ENCODE measurements at places on chromosomes 2 and 18.

DNA sequence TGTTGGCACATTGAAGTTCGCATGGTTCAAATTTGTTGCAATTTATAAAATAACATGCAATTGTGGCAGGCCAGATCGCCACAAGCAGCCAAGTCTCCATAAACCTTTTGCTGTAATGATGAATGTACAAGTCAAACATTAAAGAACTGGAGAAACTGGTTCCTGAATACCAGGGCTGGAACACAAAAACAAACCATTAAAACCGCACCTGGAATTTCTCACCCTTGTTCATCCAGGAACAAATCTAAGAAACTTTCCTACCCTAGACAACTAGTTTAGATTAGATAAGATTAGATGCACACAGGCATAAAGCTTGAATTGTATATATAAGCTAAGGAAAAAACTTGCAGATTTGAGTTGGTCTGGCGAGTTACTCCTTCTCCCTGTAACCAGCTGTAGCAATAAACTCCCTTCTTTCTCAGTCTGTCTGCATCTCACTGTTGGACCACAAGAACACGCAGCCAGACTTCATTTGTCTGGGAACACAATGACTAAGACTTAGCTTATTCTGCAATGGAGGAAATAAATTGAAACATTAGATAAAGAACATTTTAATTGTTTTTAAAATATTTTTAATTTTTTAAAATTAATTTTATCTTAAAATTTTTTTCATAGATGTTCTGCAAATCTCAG lies 1835.5 kb upstream of the LRRTM1 start:
- DNase-seq = no peak

DNA sequence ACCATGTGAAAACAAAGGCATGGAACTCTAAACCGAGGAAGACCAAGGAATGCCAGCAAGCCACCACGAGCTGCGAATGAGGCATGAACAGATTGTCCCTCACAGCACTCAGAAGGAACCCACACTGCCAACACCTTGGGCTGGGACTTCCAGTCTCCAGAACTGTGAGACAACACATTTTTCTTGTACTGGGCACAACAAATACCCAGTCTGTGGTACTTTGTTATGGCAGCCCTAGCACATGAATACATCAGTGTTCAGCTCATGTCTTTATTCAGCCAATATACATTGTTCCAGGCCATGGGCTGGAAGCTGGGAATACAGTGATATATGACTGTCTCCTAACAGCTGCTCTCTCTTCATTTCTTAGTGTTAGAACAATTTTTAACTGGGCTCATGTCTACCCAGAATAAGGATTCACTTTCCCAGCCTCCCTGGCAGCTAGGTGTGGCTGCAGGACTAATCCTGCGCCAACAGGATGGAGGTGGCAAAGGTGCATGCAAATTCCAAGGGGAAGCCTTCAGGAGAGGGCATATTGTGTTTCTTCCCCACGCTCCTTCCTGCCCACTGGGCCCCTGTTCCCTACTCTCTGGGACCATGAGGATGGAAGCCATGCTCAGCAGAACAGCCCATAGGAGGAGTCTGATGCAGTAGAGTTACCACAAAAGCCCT lies 59.6 kb downstream of the STPG4 start:
- DNase-seq = no peak

DNA sequence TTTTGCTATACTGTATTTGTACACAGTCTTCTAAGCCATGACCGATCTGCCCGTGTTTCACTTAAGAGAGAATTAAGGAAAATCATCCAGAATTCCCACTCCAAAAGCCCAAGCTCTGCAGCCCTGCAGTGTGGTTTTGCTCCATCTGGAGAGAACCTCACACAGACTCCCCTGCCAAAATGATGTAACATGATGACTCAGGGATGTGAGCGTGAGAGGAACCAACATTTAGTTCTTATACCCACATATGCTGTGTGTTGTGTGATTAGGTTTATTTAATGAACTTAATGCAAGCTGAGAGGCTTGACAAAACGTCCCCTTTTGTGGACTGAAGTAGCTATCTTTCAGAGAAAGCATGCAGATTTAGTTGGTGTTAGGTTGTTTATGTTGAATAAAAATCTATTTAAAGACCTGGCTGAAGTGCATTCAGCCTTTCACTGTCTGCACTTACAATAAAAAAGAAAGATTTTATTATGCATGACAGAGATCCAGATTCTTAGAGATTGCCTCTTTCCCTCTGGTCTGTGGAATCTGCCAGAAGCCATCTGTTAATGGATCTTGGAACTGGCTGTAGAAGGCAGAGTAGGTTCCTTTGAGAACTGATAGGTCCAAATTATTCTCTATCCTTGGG lies 6.3 kb downstream of the RAB12 start:
- peak; percentile 88 for DNase-seq

GRCh38 chr18:79506191-79507075 lies 110.7 kb downstream of the NFATC1 start:
- DNase-seq = no peak

GRCh38 chr2:238670111-238670585 lies 177.7 kb upstream of the TWIST2 start:
- no peak for DNase-seq

GRCh38 chr2:190947141-190947540 lies 66.5 kb downstream of the GLS start:
- no peak for DNase-seq

DNA sequence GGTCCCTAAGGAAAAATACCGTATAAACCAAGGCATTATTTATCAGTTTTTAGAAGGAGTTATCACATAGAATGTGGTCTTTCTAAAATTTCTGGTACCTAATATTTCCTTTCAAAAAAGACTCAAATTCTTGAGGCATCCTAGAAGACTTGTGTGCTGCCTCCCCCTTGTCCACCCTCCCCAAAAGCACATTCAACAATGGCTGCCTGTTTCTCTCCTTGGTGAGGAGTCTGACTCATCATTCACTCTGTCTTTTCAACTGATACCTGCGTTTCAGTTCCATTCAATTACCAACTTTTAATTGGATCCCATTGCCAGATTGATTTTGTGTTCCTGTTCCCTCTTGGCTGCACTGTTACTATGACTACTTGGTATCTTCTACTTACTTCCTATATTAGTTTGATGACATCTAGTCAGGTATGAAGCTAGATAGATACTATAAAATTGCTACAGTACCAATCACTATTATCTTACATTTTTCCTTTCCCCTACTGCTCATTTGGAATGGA lies 72.9 kb downstream of the XRCC5 start:
- DNase-seq = no peak

DNA sequence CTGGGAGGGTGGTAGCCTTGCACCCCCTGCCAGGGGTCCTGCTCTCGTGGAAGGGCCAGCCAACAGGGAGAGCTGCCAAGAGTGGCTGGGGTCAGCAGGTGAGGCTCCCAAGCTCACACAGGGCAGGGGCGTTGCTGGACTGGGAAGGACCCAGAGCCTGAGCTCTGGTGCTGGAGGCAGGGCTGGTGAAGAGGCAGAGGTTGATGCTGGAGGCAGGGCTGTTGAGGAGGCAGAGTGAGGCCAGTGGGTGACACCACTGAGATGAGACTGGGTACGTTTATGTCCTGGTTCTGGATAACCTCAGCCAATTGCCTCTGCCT lies 7.0 kb downstream of the ADRA2B start:
- no peak for DNase-seq

GRCh38 chr18:49591775-49592174 lies 29.9 kb downstream of the LIPG start:
- DNase-seq = no peak

DNA sequence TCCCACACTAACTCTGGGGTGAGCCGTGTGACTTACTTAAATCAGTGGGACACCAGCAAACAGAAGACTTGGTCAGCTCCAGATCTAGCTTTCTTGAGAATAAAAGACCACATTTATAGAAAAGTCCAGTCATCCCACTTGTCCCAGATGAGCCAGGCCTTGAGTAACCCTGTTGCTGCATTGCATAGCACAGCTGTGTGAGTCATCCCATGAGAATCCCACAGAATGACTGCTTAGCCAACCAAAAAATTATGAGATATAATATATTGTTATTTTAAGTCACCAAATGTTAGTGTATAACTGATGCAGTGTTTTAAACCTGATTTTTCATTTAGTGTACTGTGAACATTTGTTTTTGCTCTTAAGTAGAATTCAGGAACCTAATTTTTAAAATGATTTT lies 94.2 kb upstream of the FSHR start:
- no peak for DNase-seq

DNA sequence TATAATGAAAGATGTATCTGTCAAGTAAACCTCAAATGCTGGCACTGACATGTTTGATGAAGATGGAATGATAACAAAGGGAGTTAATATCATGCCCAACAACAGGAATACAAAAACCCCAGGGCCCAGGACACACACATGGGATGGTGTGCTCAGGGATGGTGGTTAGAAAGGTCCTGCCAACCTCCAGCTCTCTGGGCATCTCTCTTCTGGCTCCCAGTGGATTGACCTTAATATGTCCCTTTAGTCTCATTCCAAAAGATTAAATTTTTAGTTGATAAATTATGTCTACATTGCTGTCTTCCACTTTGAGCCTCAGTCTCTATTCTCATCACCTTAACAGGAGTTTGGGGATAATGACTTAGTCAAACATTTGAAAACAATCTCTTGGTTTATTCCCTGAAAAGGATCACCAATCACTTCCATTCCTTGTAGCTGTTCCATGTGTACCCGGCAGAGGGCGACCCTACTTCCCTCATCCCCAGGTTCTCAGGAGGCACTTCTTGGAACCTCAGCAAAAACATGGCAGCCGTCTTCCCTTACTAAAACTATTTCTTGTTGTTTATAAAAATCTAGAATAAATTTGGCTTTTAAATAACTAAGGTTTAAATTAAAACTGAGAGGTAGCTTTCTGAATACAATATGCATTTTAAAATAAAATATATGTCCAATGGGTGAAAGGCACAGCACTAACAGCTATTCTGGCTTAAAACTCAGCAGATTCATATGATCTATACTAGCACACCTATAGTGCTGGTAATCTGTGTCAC lies 29.6 kb downstream of the MCEE start:
- DNase-seq = peak; percentile 61

- DNase-seq = no peak
These were observed 136.9 kb upstream of the SIX3 start for GRCh38 chr2:44804406-44805265.

- DNase-seq = no peak
These were observed 189.9 kb upstream of the DCC start for GRCh38 chr18:52150050-52150449.

GRCh38 chr2:240154606-240155005 lies 14.1 kb upstream of the OTOS start:
- no peak for DNase-seq

DNA sequence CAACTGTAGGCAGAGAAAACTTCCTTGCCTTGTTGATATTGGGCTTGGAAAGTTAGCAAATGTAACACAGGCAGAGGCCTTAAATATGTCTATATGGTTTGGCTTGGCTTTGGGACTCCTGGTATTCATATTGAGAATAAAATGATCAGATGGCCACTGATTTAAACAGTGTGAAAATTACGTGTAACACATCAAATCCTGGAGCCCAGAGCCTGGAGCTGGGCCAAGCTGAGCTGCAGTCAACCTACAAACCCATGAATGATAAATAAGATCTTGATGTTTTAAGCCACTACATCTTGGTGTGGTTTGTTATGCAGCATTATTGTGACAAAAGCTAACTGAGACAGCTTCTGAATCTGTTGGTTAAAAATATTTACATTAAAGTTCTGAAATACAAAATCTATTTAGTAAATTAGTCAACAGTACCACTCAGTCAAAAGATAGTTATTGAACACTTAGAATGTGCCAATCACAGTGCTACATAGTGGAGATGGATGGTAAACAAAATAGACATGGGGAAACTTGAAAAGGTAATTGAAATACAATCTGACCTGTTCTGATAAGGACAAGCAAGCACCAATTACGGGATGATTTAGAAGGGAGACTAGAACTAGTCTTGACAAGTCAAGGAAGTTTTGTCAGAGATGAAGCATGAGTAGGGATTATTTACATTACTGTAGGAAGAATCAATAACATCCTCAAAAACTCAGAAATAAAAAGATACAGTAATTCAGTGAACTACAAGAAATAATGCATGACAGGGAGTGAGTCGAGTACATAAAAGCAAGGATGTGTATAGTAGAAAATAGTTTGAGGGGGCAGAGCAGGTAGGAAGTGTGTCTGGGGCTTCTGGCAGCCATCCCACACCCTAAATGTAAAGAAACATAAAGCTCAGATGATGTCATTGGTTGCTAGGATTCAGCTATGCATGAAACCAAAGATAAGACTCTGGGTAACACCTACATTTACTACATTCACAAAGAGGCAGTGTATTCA lies 157.7 kb downstream of the HNMT start:
- no peak for DNase-seq

DNA sequence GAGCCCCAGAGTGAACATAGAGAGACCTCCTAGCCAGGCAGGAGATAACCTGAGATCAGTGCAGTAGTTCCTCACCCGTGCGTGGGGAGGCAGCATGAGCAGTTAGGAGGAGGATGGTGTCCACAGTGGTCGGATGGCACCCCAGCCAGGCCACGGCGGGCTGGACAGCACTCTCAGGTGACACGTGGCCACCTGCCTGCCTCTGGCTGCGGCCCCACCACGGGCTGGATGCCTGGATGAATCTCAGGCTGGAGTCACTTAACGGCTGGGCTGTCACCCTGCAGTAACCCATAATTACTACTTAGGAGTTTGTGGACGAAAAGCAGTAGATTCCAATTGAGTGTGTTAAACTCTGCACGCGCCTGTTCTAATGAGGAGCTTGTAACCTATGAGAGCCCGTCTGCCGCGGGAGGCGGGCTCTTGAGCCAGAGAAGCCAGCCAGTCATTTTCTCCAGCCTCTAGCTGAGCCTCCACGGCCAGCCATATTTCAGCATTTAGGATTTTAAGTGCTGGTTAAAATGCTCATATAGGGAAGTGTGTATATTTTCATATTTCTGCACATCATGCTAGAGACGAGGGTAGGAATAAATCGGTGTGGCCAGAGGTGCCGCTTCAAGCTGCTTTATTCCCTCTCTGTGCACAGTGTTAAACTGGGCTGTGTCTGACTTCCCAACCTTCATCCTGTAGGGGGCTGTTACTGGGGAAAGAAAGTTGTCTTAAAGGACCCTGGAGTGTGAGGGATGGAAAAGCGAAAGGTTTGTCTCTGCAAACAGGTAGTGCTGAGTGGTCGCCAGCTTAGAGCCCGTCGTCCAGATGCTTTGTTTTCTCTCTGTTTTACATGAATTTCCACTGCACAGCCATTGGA lies 144.0 kb downstream of the GLI2 start:
- DNase-seq = no peak

DNA sequence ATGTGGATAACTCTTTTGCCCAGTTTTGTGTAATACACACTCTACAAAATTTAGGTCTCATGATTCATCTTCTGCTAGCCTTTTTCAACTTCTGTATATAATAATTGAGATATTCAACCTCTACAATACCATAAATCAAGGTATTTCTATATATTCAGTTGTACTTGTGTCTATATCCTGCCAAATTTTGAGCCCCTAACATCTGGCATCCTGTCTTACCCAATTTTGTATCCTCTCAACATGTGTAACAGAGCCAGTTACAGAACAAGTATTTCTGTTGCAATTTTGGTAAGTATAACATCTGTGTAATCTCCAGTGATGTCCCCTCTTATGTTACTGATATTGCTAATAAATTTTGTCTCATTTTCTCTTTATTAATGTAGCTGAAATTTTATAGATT lies 145.8 kb downstream of the TRIB2 start:
- DNase-seq = no peak

GRCh38 chr2:175854665-175855064 lies 147.4 kb downstream of the LNPK start:
- no peak for DNase-seq

- DNase-seq = peak; percentile 22
These were observed 260.5 kb downstream of the CCDC85A start for GRCh38 chr2:56444339-56444738.
